ENCODE measurements at places on chromosomes 4 and X.

- no peak for DNase-seq
Measured at GRCh38 chr4:33577791-33578190, 2666.5 kb downstream of the ARAP2 start.

DNA sequence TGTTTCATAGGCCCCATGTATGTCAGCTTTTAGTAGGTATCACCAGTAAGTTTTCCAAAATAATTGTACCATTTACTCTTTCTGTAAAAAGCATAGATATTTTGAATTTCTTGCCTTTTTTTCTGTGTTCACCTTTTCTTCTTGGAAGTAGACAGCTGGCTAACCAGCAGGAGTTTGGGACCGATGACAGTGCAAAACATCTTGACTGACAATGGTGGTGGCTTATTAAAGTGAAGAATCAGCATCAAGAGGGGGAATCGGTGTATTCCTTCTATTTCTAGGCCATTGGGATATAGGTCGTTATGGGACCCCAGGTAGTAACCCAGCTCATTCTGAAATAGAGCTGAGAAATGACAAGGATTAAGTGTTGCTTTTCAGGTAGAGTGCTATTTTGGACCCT, 3.2 kb downstream of the CEP44 start:
- no peak for DNase-seq

GRCh38 chrX:8755813-8756212, 23.9 kb upstream of the ANOS1 start:
- no peak for DNase-seq

DNA sequence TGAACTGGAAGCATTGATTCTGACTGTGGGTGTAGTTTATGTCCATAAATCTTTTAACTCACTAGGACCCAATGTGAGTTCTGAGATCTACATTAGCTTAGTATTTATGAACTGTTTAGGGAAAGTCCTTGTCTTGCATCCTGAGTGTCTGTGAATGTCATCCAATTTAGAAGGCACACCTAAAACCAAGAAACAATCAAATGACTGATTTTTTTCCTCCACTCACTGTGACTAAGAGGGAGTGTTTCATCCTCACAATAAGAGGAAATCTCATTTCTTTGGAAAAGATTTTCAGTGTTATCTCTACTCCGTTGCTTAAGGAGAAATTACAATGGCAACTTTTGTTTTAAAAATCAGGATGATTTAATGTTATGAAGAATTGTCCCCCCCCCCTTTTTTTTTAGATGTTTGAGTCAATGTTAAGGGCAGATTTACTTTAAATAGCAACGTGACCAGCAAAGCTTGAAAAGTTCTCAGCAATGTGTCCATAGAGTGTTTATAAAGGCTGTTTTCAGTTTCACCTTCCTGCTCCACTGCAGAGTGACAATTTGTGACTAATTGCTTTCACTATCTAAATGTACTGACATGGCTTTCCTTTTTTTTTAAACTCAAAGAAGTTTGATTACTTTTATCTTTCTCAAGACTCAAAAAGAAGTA, 173.0 kb downstream of the SPCS3 start:
- DNase-seq: no peak

DNA sequence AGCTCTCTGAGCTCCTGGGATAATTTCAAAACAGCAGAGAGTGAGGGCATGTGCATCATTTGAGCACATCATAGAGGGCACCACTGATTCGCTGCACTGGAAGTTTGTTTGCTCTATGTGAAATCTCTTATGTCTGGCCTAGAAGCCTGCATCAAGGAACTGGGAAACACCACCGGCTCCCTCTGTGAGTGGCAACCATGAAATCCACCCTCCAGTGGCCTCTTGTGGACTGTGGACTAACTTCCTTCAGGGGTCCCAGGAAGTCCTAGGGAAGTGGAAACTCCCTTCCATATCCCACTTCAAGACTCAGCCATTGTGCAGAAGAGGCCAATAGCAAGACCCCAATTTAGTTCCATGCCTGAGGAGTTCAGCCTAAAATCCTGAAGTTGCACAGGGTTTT, 48.0 kb upstream of the IGFBP7 start:
- DNase-seq: no peak

DNA sequence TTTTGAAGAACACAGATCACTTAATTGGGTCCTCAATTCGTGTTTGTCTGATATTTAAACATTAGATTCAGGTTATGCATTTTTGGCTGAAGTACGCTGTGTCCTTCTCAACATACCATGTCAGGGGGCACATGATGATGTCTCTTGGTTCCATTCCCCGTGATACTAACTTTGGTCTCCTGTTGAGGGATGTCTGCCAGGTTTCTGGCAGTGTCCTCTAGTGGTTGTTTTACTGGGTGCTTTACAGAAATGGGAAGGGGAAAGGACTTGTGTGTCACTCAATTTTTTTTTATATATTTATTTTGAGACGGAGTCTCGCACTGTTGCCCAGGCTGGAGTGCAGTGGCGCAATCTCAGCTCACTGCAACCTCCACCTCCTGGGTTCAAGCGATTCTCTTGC, 58.2 kb downstream of the WWC2 start:
- DNase-seq: no peak

GRCh38 chr4:46874811-46875210, 34.2 kb downstream of the COX7B2 start:
- DNase-seq: no peak

DNA sequence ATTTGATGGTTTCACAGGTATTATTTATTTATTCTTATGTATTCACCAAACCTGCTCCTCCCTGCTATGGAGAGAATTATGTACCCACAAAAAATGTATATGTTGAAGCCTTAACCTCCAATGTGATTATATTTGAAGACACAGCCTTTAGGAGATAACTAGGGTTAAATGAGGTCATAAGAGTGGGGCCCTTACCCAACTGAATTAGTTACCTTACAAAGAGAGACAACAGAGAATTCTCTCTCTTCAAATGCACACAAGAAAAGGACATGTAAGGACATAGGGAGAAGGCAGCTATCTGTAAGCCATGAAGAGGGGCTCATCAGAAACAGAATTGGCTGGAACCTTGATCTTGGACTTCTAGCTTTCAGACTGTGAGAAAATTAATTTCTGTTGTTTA, 44.0 kb downstream of the ZGRF1 start:
- no peak for DNase-seq

- DNase-seq: no peak
Measured at GRCh38 chr4:8710416-8710815, 117.9 kb downstream of the CPZ start.

GRCh38 chrX:100353326-100353725, 56.7 kb downstream of the PCDH19 start:
- DNase-seq: no peak

All from activated CD8-positive, alpha-beta memory T cell treated with anti-CD3 and anti-CD28 coated beads for 48 hours (primary cell).